Mesothelial cell of epicardium (in vitro differentiated cells): ENCODE measurements at places on chromosomes 12 and 14.

GRCh38 chr14:69246331-69246730 lies 13.6 kb upstream of the GALNT16 start:
- no peak for DNase-seq

GRCh38 chr14:69945912-69946311 lies 66.7 kb downstream of the SMOC1 start:
- DNase-seq = no peak

GRCh38 chr12:32196250-32197198 lies 89.9 kb downstream of the BICD1 start:
- no peak for DNase-seq

- no peak for DNase-seq
Observed at GRCh38 chr12:77821699-77822203, 8.9 kb upstream of the NAV3 start.

GRCh38 chr14:55577229-55577628 lies 2.8 kb upstream of the KTN1 start:
- DNase-seq = no peak

- DNase-seq = peak; percentile 58
Observed at GRCh38 chr14:23182372-23183157, 895 bp downstream of the SLC7A8 start.

DNA sequence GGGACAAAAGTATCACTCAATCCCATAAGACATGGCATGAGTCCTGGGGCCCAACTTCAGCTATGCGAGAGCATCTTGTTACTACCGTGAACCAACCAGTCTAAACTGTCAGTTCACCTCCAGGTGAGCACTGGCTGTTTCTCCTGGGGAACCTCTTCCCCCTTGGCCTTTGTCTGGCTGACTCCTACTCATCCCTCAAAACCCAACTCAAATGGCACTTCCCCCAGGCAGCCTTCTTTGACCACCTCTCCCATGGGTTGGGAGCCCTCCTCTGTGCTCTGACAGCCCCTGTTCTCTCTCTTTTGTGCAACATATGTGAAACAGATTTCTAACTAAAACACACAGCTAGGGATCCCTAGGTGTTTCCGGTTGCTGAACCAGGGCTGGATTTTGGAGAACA lies 37.7 kb downstream of the FOXN4 start:
- no peak for DNase-seq

- no peak for DNase-seq
Observed at GRCh38 chr14:75188520-75189268, 12.3 kb upstream of the TMED10 start.

DNA sequence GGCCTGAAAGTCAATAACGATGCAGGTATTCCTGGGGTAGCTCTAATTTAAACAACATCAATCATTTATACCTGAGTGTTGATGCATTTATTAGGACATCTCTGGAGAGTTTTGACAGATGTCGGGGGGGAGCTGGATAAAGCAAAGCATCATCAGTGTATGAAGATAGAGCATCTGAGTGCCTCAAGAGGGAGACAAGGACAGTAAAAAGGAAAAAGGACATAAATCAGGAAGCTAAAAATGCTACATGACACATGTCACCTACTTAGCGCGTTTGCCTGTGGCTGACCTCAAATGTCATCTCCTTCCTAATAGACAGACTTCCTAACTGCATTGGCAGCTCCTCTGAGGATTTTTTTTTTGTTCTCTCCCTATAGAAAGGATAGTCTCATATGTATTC lies 259.5 kb upstream of the PKP2 start:
- no peak for DNase-seq

DNA sequence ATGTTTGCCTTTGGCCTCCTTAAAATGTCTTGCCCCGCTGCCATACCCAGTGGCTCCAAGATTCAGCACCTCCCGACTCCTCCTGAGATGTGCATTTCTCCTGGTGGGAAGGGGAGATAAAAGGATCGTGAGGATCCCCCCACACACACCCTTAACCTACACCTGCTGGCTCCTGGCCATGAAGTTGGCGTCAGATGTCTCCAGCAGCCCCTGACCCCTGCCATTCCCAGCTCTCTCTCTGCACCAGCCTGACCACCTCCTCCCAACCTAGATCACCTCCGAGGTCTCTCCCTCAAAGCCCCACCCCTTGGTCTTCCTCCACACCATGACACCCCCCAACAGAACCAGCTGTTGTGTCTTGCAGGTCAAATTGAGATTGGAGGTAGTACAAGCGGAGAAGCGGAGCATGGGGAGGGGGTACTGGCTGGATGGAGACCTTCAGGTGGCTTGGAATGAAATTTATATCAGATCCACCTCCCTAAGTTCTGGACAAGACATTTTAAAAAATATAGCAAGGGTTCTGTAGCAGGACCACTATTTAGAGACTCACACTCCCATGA lies 151.1 kb upstream of the FKBP4 start:
- no peak for DNase-seq

GRCh38 chr14:75976826-75977581 lies 4.8 kb downstream of the TGFB3 start:
- no peak for DNase-seq

GRCh38 chr14:65850429-65851135 lies 438.1 kb downstream of the FUT8 start:
- no peak for DNase-seq

GRCh38 chr12:49866859-49867569 lies 24.1 kb upstream of the BCDIN3D start:
- peak; percentile 57 for DNase-seq

DNA sequence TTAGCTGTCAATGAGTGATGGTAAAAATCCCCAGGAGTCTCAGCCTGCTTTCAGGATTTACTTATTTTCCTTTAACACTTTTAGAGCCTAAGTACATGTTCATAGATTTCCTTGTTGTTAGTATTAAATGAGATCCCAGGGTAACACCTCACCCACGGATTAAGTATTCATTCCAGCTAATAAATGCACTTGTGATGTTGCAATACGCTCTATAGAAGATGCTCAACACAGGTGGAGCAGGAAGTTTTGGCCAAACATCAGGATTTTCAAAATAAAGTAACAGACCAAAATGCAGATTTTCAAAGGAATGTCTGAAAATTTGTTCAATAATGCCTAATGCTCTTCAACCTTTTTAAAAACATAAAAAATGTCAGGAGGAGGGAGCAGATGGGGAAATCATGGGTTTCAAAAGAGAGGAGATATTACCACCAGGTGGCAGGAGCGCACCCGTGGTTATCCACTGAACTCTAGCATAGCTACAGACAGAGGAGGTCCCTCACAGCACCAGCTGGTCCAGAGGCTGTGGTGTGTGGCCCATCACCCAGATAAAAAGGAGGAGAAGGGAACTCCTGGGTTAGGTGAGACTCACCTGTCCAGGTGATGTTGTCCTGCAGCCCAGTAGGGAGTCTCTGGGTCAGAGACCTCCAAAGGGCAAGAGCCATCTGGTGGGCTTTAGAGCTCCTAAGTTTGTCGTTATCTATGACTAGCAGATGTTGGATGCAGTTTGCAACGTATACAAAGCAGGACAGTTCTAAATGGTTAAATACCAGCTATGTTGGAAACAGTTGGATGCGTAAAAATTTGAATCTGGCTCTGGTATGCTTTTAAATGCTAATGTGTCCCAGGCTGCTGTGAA lies 1158.4 kb upstream of the TMEM132C start:
- no peak for DNase-seq

DNA sequence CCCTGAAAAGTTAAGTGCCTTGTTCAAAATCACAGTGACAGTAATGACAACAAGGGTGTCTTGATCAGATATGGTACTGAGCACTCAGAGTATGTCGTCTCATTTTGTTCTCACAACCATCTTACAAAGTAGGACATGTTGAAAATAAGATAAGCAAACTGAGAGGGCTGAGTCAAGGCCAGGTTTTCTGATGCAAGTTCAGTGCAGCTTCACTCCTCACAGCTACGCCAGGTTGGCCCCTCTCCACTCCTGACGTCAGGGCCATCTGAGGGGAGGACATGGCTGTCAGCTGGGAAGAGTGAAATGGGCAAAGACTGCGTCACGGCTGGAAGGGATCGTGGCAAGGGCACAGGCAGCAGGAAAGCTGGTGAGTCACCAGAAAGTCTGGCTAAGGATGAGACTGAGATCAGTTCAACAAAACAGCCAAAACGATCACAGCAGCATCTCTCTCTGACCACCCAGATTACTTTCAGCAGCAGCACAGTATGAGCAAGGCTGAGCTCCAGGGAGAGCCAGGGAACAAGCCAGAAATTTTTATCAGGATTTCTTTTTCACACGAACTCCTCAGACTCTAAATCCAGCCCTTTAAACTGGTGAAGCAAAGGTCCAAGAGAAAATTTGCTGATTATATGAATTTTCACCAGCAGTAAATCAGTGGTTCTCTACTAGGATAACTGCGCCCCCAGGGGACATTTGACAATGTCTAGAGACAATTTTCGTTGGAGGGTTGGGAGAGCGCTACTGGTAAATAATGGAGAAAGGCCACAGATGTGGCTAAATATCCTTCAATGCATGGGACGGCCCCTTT lies 297.9 kb upstream of the AMIGO2 start:
- DNase-seq = no peak

GRCh38 chr12:110546339-110546738 lies 36.8 kb downstream of the PPTC7 start:
- no peak for DNase-seq

DNA sequence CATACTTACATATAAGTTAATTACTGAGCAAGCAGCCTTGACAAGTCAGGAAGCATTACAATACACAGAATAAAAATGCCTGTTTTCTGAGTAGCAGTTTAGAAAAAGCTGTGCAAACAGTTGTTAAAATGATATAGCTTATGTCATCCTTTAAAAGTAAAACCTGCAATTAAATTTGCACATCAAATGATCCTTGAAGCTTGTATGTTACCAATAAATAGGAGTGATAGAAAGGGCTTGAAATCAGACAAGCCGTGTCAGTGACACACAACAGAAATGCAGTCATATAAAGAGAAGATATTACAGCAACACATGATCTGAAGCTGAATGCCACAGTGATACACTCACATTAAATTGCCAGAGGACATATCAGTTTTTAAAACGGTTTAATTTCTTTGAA lies 70.0 kb downstream of the EPS8 start:
- no peak for DNase-seq

DNA sequence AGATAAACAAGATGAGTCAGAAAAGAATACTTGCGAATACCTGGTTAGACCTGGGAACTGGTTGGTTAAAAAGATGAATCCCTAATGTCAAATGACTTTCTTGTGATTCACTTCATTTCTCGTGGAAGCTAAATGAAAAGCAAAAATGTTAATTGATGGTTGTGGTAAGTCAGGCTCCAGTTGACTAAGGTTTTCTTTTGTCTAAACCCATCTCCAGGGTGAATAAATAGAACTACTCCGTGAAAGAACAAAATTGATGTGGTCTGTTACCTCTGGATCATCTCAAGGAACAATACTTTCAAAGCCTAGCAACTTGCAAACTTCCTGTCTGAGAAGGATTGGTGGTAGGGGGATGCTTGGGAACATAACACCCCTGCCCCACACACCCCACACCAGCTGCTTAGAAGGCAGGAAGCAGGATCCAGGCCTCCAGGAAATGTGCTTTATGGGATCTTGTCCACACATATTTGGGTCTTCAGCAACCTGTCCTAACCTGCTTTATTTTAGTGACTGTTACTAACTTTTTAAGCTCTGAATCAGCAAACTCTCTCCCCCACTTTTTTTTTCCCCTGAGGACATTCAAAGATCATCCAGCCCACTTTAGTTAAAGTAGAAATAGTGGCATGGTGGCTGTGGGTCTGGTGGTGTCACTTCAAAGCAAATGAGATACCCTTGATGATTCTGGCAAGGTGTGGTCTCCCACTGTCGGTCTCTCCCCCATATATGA lies 60.4 kb upstream of the PTHLH start:
- DNase-seq = no peak

DNA sequence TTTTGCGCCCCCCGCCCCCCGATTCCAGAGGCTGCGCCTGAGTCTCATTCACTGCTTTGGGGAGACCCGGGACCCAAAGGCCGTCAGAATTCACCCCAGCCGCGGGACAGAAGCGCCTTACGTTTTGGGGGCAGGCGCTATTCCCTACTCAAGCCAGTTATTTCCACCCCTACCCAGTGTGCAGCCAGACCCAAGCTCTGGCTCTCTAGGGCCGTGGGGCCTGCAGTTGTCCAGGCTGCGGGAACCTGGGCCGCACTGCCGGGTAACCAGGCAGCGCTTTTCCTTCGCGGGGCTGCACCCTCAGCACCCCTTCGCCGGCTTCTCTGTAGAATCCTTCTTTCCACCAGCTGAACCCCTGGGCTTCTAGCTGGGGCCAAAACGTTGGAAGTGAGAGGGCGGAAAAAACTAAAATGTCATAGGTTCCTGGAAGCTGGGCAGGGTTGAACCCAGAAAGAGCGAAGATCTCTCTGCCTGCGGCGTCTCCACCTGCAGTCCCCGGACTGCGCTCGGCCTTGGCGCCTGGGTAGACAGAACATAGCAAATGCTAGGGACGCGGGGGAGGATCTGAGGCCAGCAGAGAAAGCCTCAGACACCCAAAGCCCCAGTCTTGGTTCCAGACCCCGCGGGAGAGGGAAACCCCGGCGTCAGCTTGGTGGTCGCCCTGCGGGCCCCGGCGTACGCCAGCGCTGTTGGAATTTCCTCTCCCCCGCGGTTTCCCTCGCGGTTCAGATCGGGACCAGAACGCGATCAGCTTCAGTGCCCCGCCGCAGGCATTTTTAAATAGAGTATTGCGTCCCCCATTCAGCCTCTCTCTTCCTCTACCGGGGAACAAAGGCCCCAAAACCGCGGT lies 18.3 kb downstream of the TBX3 start:
- peak; percentile 68 for DNase-seq

GRCh38 chr12:12159988-12160387 lies 89.2 kb downstream of the BCL2L14 start:
- DNase-seq = no peak

DNA sequence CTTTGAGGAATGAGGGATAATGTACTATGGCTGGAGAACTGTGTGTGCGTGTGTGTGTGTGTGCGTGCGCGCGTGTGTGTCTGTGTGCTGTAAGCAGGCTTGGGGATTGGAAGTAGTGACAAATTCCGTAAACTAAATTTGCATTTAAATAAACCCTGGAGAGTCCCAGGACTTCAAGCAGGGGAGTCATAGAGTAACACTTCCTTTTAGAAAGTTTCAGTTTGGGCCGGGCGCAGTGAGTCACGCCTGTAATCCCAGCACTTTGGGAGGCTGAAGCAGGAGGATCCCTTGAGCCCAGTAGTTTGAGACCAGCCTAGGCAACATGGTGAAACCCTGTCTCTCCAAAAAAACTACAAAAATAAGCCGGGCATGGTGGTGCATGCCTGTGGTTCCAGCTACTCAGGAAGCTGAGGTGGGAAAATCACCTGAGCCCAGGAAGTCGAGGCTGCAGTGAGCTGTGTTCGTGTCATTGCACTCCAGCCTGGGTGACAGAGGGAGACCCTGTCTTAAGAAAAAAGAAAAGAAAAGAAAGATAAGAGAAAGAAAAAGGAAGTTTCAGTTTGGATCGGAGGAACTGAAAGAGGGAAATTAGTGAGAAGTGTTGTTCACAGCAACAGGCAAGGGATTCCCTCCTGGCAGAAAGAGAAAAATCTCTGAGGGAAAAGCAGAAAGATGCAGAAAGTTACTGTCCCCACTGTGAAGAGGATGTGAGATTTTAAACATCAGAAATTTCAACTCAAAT lies 222.7 kb upstream of the SOX5 start:
- DNase-seq = no peak
